ENCODE measurements at places on chromosomes 6 and 20. TPM values are rescaled to one million over a fixed set of nuclear protein-coding genes. Genes with fewer than 3 reads are reported as not detected.

- DNase-seq: no peak
Observed at GRCh38 chr6:21722510-21722909, 129.0 kb downstream of the SOX4 start.

Gene LKAAEAR1
- total RNA-seq: 0.36 TPM

GRCh38 chr6:128240024-128240428, 280.4 kb downstream of the PTPRK start:
- no peak for DNase-seq

GRCh38 chr6:145529582-145529981, 205.7 kb downstream of the EPM2A start:
- no peak for DNase-seq

Data from fibroblast of the aortic adventitia (primary cell).